ENCODE measurements at places on chromosomes 1 and 21.

DNA sequence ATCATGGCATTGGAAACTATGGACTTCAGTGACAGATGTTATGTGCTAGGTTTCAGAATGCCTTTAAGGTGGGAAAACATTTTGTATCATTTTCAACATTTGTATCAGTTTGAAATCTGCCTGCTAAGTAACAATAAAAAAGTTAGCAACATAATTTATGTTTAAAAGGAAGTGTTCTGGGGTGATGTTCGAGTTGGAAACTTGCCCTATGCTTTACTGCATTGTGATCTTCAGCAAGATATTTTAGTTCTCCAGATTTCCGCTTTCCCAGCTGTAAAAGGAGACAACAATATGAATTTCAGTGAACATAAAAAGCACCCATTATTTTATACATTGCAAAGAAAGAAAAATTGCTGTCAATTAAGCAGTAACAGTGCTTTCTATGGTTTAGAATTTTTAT lies 187.4 kb downstream of the DISC1 start:
- DNase-seq = no peak

DNA sequence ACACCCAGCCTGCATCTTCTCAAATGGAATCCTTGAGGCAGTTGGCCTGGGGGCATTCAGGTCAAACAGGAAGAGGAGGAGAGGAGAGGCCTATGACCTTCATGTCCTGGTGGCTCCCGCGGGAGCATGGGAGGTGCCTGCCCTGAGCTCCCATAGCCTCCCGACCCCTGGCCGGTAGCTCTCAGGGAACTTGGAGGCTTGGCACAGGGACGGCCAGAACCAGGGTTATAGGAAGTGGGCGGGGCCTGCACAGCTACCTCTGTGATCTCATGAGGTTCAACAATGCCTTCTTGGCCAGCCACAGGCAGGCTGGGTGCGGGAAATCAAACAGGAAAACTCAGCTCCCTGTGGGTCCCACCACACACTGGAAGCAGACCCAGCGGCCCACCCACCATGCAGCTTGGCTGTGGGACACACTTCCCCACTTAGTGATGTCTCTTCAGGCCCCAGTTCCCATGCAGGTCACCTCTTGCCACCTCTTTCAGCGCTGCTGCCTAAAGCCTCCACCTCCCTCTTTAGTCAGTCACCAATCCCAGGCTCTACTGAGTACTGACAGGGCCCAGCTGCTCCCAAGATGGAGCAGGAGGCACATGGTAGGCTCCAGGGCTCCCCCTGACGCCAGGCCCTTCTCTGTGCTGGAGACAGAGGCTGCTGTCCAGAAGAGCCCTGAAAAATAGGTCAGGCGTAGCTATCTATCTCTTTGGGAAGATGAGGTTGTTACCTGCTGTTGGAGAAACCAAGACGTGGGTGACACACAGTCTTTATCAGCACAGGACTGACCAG lies at the start of gene SLFNL1:
Gene SLFNL1, minus strand, starts transcription at position 200 of the 783 bp plus-strand sequence. CDS start 1,065 bp downstream, outside the sequence.
- no peak for DNase-seq

GRCh38 chr1:19418503-19418971 lies 66.8 kb downstream of the CAPZB start:
- no peak for DNase-seq

GRCh38 chr1:172656576-172656975 lies 2.3 kb upstream of the FASLG start:
- no peak for DNase-seq

GRCh38 chr1:157597959-157598667 lies at the start of gene FCRL4:
Gene FCRL4, minus strand, starts transcription at chr1:157598085. Its CDS starts 141 bp downstream, at chr1:157597944.
- no peak for DNase-seq

DNA sequence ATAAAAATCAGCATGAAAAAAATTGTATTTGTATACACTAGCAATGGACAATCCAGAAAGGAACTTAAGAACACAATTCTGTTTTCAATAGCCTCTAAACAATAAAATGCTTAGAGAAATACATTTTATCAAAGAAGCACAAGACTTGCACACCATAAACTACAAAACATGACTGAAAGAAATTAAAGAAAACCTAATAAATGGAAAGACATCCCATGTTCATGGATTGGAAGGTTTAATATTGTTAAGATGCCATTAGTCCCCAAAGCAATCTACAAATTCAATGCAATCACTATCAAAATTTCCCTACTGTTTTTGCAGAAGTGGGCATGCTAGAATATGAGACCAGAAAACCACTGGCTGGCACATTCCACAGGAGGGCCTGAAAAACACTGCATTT lies 49.4 kb downstream of the PRSS38 start:
- DNase-seq = no peak

- no peak for DNase-seq
Measured at GRCh38 chr1:19477284-19478249, 7.8 kb downstream of the CAPZB start.

DNA sequence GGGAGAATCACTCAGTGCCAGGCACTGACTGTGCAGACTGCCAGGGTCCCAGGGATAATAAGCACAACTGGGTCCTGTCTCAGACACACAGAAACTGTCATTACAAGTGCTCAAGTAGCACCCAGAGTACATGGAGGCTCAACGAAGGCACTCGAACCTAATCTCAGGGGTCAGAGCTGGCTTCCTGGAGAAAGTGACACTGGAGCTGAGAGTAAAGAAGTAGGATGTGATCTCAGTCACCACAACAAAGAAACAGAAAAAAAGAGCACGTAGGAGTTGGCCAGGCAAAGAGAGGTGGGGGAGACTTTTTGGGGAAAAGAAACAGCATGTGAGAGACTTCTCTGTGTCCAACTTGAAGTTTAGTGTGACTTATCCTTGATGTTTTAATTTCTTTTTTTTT lies 1.3 kb downstream of the CATSPER4 start:
- DNase-seq = no peak

DNA sequence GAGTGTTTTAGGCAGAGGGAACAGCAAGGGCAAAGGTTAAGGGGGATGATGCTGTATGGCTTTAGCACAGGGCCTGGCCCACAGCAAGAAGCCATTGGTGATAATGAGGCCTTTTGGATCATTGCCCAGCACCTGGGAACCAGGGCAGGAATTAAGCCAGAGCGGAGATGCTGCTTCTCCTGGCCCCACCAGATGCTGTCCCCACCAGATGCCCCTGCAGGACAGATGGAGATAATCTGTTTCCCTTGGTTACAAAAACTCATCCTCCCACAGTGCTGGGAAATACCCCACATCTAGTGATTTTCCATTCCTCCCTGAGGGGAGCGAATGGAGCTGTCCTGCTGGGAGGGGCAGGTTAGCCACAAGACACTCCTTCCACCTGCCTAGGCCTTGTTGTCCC lies 18.8 kb downstream of the OPRD1 start:
- DNase-seq = no peak

GRCh38 chr1:118445156-118445555 lies 260.1 kb upstream of the SPAG17 start:
- DNase-seq = no peak

- DNase-seq = no peak
Measured at GRCh38 chr1:218255090-218255489, 30.0 kb upstream of the RRP15 start.

- no peak for DNase-seq
Measured at GRCh38 chr1:16392740-16393569, 25.9 kb downstream of the SZRD1 start.

DNA sequence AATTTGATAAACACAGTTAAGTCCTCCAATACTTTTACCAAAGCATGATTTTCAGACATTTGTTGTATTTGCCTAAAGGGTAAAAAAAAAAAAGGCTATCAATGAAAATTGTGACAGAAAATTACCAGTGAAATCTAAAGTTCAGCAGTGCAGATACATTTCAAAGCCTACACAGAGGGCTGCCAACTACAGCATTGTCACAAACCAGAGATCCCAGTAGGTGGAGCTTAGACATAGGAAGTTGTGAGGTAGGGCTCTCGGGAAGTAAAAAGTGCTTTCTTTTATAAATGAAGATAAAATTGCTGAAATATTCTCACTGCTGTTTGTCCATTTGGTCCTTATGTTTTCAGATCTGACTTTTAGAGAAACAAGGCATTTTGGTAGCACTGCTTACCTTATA lies 123.0 kb downstream of the DYRK1A start:
- no peak for DNase-seq

DNA sequence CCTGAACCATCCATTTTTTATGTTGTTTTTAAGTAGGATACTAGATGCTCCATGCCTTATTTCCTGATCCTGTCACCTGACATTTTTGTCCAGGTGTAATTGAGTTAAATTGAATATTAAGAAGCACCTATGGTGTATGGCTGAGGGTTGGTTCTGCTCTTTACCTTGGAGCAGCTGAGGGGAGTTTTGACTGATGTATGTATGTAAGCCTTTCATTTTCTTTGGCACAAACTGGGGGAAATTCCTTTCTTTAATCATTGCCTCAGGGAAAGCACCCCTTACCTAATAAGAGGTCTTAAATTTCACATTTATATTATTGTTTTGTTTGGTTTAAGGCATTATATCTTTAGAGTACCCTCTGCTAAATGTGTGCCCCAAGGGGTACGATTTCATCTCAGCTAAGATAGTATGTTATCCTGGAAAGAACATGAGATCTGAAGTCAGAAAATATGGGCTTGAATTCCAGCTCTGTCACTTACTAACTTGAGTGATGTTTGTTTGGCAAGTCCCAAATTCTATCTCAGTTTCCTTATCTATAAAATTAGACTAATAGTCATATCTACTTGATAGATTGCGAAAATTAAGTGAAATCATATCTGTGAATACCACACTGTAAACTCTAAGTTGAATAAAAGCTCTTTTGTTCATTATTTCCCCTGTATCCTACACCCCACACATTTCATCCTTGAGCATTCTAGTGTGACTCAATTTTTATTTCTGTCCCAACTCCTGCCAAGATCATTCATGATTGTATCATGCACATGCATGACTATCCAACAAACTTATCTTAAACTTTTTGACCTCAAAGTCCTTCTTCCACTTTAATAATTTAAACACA lies 57.7 kb upstream of the NUF2 start:
- DNase-seq = no peak

- no peak for DNase-seq
Measured at GRCh38 chr1:58573705-58574591, 3.1 kb downstream of the TACSTD2 start.

GRCh38 chr1:101308935-101309333 lies 72.1 kb downstream of the S1PR1 start:
- no peak for DNase-seq

GRCh38 chr1:24870551-24871195 lies 59.4 kb downstream of the RUNX3 start:
- DNase-seq = peak; percentile 16

DNA sequence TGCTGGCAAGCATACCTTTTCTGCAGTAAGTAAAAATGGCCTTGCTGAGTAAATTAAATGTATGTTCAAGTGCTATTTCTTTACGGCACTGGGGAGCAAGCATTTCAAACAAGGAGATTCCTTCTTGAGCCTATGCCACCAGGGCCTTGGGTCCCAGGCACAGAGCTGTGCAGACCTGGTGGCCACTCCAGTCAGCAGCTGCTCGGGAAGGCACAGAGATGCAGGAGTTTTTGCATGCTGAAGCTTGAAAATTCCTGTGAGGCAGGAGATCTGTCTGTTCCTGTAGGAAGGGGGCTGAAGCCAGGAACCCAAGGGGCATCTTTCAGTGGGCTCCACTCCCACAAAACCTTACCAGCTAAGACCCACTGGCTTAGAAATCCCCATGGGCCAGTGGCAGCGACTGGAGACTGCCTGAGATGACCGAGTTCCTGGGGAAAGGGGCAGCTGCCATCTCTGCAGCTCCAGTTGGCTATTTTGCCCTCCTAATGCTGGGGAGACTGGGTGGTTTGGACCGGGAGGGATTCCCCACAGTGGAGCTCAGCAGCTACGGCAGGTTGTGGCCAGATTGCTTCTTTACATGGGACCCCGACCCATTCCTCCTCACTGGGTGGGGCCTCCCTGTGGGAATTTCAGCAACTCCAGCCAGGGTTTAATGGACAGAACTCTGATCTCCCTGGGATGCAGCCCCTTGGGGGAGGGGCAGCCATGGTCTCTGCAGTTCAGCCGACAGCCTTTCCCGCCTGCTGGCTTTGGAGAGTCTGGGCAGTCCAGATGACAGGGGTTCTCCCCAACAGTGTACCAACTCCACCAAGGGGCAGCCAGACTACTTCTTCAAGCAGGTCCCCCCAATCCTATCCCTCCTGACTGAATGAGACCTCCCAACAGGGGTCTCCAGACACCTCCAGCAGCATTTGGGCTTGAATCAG lies 8.4 kb upstream of the PGBD2 start:
- DNase-seq = no peak

DNA sequence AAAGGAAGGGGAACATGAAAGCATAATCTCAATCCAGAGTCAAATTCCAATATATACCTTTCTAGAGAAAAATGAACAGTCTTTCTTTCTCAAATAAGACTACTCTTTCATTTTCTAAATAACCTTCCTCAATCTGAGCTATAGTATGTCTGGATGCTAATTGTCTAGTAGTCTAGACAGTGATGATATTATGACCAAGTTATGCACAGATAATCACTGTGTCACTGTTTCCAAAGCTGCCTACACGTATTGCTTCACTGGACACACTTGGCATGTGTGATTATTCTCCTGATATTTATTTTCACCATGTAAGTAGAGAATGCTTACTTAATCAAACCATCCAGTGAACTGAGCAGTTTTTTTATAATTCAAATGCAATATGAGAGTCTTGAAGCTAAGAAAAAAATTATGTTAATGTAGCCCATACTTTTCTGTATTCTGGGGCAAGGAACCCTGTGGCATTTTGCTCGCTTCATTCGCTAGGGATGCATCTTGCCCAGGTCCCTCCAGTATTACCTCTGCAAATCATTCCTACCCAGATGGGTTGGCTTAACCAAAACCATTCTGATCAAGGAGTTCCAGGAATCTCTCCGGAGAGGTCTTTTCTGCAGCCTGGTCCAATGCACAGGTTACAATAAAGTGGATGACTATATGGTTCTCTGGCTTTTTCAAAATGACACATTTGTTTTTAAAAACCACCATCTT lies 303.1 kb upstream of the RUNX1 start:
- no peak for DNase-seq

GRCh38 chr1:21229246-21230000 lies 52.7 kb upstream of the EIF4G3 start:
- no peak for DNase-seq

DNA sequence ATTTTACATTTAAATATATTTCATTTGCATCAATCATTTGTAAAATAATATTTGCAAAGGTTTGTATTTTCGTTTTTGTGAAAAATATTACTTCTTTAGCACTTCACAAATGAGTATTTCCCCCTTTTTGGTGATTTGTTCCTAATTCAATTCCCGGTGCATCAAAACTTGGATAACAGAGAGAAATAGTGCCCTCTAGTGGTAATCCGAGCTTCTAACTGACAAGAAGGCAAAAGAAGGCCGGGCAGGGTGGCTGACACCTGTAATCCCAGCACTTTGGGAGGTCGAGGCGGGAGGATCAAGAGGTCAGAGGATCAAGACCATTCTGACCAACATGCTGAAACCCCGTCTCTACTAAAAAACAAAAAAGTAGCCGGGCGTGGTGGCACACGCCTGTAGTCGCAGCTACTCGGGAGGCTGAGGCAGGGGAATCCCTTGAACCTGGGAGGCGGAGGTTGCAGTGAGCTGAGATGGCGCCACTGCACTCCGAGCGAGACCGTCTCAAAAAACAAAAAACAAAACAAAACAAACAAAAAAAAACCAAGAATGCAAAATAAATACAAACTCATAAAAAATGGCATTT lies 137.7 kb downstream of the COL11A1 start:
- DNase-seq = no peak

DNA sequence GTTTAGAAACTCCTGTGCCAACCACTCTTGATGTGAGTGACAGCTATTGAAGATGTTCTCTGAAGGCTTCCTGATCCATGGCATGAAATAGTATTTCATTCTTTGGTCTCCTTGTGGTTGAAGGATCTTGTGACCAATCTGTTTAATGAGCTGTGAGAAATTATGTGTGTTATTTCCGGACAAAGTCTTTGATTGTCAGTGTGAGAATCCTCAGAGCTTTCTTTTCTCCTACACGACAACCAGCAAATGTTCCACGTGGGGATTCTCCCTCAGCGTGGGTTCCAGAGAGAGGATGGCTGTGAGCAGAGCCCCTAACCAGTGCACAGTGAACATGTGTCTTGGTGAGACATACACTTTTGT lies 45.0 kb upstream of the HOOK1 start:
- no peak for DNase-seq

Data from activated naive CD4-positive, alpha-beta T cell (primary cell).